ENCODE measurements at places on chromosomes 6 and 20.

GRCh38 chr6:143963158-143963919 lies 44.7 kb downstream of the PLAGL1 start:
- no peak for DNase-seq

GRCh38 chr6:161637658-161638057 lies 363.8 kb upstream of the AGPAT4 start:
- DNase-seq, result no peak

DNA sequence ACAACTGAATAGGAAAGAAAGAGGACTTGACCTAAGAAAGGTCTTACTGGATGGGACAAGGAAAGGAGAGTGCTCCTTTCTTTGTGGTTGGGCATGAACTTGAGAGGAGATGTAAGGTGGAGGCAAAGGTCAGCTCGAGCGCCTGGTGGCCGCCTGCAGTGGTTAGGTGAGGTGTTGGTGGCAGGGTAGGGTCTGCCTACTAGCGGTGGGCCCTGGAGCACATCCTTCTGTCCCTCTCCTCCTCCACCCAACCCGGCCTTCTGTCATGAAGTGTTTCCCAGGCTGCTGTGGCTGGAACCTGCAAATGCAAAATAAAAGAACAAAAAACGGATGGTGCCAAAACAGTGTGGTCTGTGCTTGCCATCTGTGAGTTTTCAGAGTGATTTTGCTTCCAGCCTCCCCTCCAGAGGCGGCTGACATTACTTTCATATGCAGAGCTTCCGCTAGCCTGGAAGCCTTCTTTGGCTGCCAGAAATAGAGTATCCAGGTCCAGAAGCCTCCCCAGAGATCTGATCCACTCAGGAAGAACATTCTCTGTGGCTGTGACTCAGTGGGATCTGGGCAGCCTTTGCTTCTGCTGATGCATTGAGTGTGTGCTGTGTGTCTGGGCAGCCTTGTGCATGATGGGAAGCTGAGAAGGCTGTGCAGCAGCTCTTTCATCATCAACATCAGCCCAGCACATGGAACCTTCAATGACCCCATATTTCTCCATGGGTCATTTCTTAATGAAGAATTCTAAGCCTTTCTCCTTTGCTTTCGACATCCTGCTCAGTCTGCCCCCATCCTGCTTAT lies 79.8 kb upstream of the FAM184A start:
- DNase-seq, result no peak

DNA sequence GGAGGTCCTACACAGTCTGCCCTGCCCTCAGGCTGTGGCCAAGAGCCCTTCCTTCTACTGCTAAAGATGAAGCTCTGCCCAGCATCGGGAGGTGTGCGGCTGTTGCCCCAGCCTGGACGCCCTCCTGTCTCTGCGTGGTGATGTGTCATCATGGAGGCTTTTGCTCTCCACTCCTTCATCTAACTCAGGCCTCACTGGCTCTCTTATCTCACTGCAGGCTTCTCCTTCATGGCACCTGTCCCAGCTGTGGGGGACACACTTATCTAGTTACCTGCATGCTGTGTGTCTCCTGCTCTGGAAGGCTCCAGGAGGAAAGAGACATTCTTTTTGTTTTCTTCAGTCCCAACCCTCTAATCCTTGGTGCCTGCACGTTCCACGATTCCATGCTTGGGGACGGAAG lies 89.1 kb downstream of the PSMG4 start:
- no peak for DNase-seq

- DNase-seq, result peak; percentile 74
Measured at GRCh38 chr6:125104425-125104824, 49.1 kb upstream of the TPD52L1 start.

- DNase-seq, result no peak
Measured at GRCh38 chr6:15615802-15616201, 47.0 kb downstream of the DTNBP1 start.
